ENCODE measurements at places on chromosomes 11 and 22.
A peak's percentile ranks its signal among the peaks of the same experiment; 100 is the strongest.

GRCh38 chr22:20080776-20081654, 974 bp downstream of the DGCR8 start:
- DNase-seq = peak; percentile 51

- peak; percentile 53 for DNase-seq
Observed at GRCh38 chr11:48172818-48173609, 43.6 kb upstream of the OR4B1 start.

GRCh38 chr22:20889904-20890540, 27.2 kb upstream of the CRKL start:
- DNase-seq = no peak

DNA sequence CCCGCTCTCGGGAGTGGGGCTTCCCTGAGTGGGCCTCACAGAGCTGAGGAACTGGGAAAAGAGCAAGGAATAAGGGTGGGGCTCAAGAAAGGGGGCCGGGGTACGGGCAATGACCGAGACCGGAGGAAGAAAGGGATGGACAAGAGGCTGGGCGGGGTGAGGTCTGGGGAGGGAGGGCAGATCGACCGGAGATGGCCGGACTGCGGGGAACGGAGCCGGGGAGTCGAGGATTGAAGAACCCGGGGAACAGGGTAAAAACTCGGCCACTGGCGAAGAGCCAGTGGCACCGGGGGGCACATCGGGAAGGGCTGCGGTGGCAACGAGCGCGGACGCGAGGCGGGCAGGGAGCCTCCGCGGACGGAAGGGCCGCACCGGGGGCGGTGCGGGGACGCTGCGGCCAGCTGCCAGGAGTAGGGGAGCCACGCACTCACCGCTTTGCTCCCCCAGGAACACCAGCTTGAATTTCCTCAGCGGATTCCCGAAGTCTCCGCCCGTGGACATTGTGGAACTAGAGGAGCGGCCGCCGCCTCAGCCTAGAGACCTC, 667 bp downstream of the RAB6A start:
- DNase-seq = peak; percentile 38

- no peak for DNase-seq
Observed at GRCh38 chr11:120489799-120490198, 21.7 kb upstream of the GRIK4 start.

DNA sequence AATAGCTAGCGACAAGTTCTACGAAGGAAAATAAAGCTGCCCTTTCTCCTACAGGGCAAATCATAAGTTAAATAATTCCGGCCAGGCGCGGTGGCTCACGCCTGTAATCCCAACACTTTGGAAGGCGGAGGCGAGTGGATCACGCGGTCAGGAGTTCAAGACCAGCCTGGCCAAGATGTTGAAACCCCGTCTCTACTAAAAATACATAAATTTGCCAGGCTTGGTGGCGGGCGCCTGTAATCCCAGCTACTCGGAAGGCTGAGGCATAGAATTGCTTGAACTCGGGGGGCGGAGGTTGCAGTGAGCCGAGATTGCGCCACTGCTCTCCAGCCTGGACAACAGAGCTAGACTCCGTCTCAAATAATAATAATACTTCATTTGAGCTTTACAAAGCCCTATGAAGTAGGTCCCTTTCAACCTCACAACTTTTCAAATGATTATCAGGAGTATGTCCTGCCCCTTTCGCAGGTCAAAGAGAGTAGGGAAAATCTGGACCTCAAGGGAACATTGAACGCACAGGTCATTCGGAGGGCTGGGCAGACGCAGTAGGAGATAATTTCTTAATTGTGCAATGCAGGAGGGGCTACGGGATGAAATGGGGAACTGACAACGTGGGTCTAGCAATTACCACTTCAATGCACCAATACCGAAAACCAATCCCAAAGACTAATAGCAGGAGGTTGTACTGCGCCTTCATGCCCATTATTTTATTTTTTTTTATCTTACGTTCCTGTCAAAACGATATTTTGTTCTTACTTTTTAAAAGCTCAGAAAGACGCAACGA, 590 bp downstream of the COMMD9 start:
- no peak for DNase-seq

DNA sequence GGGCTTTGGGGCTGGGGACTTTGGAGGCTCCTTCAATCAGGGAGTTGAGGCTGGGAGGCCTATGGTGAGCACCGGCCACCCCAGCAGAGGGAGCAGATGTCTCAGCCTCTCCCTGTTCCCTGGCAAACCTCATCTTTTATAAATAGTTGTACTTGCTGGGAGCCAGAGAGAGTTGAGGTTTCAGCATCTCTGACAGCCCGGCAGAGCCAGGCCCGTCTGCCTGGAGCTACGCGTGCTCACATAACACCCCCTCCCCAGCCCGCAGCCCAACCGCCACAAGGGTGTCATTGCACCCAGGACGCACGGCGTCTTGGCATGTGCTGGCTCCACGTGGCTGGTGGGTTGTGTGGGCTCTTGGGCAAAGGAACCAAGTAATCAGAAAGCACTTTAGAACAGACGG, 127.1 kb downstream of the CHST1 start:
- DNase-seq = no peak

DNA sequence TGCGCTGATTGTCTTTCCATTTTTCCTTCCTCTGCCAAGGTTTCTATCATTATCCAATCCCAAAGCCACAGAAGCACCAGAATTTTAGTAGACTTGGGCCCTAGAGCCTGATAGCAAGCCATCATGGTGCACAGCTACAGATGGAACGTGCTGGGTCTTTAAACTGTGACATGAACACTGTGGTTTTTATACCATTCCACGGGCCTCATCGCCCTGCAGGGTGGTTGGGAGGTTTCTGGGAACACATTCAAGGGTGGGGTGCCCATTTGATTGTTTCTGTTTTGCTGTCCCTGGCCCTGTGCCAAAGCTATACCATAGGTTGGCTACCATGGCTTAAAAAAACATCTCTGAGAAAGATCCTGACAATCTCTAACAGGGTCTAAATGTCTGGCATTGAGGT, 151.9 kb downstream of the CACNA1I start:
- DNase-seq = no peak

- no peak for DNase-seq
Observed at GRCh38 chr11:69200331-69201065, 44.8 kb downstream of the SMIM38 start.

- DNase-seq = peak; percentile 37
Observed at GRCh38 chr11:123194337-123195187, 486 bp downstream of the CLMP start.

DNA sequence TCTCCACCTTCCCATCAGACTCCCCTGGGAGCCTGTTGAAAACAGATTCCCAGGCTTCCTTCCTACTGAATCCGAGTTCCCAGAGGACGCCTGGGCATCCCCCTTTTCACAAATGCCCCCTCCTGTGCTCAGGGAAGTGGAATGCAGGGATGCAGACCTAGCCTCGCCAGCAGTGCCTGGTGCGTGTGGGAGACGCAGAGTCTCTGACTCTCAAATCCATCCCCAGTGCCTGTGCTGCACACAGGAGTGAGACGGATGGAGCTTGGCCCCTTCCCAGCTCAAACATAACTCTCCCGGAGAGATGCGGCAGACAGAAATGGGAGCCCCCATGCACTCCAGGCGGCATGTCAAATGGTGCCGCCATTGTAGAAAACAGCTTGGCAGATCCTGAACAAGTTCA, 62.6 kb downstream of the CTTN start:
- DNase-seq = no peak

DNA sequence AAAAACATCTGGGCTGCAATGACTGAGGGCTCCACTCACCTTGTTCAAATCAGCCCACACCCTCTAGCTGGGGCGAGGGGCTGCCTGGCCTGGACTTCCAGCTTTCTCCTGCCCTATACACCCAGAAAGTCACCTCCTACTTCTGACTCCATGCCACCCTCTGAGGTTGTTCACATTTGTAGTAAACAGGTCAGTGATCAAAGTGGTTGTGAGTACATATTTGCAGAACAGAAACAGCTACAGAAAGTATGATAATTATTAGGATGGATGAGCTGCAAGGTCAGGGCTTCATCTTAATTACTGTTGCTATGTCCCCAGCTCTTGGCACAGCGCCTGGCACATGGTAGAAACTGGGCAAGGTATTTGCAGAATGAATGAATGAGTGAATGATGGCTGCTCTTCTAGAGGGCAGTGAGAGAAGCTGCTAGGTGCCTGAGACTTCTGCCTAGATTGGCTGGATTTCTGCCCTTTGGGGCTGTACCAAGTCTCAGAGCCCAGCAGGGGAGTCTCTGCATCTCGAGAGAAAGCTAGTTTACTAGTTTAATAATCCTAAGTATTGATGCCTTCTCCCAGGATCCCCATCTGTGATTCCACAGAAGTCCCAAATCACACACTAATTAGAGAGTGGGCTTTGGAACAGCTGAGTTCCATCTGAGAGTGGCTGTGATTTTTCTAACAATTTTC, 36.0 kb downstream of the SYT13 start:
- no peak for DNase-seq

DNA sequence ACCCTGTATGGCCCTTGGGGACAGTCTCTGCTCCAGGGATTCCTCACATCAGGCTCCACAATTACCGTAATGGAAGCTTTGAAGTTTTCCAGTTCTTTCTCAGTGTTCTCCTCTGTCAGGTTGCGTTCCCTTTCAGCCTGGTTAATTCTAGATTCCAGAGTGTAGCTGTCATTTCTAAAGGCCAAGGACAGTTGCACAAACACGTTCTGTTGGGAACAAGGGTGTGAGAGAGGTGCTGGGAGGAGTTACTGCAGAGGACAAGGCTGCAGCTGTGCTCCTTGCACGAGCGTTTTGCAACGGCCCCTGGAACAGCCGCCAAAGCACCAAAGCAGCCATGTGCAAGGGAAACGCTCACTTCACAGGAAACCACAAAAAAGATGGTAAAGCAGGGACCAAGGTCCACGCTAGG, 35.9 kb upstream of the LYVE1 start:
- DNase-seq = no peak

GRCh38 chr11:60891103-60891741, 15.2 kb downstream of the PRPF19 start:
- DNase-seq = no peak

DNA sequence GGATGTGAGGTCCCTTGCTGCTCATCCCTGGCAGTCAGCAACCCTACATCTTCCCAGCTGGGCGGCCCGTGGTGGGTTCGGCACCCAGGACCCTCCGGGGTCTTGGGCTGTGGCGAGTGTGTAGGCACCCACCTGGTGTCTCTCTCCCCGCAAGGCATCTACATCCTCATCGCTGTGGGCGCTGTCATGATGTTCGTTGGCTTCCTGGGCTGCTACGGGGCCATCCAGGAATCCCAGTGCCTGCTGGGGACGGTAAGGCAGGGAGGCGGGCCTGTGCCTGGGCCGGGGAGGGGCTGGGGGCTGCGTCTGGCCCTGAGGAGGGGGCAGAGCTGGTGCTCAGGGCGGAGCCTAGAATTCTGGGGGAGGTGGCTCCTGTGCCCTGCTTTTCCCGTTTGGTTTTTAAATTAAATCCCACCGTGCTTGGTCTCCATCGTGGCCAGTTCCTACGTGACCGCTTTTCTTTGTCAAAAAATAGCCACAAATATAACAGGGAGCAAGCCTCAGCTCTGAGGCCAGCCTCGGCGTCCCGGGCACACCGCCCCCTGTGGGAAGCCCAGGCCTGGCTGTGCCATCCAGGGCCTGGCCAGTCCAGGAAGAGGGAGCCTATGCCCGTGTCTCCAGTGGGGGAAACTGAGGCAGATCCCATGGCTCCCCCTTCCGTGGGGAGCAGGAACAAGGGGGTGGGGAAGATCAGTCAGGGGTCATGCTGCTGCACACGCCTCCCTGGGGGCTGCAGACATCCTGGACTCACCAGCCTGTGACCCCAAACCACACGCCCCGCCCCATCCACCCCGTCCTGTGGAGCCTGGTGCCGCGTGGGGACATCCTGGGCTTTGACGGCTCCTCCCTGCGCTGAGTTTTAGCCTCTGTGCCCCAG, 6.4 kb upstream of the TSSC4 start:
- DNase-seq = no peak

DNA sequence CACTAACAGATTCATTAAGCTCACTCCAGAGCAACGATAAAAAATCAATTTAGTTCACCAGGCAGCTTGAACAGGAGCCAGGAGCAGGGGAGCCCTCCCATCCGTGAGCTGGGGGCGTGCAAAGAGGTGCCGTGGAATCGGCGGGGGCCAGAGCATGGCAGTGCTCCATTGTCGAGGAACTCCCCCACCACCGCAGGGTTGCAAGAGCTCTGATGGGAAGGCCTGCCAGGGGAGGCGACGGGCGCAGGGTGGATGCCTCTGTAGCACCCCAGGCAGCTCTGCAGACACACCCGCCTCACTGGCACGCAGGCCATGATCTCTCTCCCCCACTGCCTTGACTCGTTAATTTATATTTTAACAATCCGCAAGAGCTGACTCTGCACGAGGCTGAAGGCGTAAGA, 433.2 kb downstream of the MIAT start:
- DNase-seq = no peak

- peak; percentile 54 for DNase-seq
Observed at GRCh38 chr11:75429902-75430713, 2.9 kb downstream of the KLHL35 start.

- peak; percentile 89 for DNase-seq
Observed at GRCh38 chr11:67391304-67392182, at the start of gene RAD9A. TSS of gene RAD9A (plus strand) at chr11:67391986. CDS start at chr11:67392045, 59 bp downstream.

GRCh38 chr11:119802670-119803069, 73.7 kb upstream of the NECTIN1 start:
- DNase-seq = no peak

DNA sequence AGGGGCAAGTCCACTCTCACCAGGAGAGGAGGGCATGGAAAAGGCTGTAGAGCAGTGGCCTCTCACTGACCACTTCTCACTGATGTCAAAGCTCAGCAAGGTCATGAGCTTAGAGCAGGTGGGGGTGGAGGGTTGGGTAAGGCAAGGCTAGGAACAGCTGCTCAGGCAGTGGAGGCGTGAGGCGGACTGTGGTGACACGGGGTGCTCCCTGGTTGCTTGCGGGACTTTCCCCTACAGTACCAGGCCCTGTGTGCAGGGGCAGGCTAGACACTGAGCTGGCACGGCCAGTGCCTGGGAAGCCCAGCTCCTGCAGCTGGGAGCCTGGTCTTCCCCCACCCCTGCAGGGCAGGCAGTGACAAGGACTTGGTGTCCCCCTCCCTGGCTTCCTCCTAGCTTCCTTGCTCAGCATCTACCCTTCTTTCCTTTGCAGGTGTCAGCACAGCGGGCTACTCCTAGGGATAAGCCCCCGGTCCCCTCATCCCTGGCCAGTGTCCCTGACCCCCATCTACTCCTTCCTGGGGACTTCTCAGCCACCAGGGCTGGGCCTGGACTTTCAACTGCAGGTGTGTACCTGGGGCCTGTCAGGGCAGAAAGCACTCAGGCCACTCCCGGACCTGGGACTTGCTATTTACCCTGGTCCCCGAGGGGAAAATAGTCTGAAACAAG, 45.6 kb downstream of the PISD start:
- no peak for DNase-seq

DNA sequence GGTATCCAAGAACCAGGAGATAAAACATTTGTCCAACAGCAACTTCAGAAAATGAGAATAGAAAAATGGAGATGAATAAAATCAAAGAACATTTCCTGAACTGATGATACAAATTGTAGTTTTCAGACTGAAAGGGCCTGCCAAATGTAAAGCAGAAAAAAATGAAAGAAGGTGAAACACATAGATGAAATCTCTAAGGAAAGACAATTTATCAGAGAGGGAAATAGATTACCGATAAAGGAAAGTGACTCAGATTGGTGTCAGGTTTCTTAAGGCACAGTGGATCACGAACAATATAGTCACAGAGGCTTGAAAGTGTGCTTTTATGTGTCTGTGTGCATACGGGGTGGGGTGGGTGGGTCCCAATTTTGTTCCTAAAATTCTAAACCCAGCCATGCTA, 4.1 kb upstream of the STT3A start:
- peak; percentile 28 for DNase-seq

Measured in ACHN (cell line).